Hindlimb muscle (tissue), 1 donor: ENCODE measurements at places on chromosomes 5 and 9.

DNA sequence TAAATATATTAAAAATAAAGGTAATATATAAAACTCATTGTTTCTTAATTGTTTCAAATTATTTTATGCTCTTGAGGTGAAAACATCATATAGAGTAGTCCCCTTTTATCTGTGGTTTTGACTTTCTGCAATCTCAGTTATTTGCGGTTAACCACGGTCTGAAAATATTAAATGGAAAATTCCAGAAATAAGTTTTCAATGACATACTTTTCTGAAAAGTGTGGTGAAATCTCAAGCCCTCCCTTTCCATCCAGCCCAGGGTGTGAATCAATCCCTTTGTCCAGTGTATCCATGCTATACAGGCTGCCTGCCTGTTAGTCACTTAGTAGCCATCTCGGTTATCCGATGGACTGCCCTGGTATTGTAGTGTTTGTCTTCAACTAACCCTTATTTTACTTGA lies 546.7 kb upstream of the DMAC1 start:
- no peak for DNase-seq

DNA sequence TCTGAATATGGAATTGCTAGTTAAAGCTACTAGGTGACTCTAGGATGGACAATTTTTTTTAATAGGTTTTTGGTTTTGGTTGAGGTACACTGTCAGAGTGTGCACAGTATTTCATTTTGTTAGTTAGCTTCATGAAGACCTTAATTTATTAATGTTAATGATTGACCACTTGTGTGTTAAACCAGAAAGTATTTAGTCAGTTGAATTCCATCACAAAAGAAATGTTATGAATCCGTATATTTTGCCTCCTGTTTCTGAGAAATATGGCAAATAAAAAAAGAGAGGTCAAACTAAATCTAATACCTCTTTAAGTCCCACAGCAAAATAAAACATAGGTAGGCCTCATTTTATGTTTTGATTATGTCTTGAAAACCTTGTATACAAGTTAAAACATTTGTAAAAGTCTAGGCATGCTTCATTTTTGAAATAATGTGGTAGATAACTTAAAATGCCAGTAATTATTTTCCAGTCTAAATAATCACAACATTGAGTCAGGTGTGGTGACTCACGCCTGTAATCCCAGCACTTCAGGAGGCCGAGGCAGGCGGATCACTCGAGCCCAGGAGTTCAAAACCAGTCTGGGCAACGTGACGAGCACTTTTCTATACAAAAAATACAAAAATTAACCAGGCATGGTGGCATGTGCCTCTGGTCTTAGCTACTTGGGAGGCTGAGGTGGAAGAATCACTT lies 50.8 kb downstream of the ITGA1 start:
- no peak for DNase-seq

GRCh38 chr5:125470280-125470902 lies 724.0 kb upstream of the ZNF608 start:
- DNase-seq = no peak

DNA sequence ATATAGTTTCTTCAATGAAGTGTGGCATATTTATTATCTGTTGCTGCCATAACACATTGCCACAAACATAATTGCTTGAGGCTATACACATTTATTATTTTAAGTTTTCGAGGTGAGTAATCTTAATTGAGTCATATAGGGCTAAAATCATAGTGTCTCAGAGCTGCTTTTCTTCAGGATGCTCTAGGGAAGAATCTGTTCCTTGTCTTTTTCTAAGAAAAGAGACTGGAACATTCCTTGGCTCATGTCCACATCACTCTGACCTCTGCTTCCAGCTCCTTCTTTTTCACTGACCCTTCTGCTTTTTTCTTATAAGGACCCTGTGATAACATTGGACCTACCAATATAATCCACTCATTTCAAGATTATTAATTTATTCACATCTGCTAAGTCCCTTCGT lies 632.4 kb upstream of the TYRP1 start:
- no peak for DNase-seq

DNA sequence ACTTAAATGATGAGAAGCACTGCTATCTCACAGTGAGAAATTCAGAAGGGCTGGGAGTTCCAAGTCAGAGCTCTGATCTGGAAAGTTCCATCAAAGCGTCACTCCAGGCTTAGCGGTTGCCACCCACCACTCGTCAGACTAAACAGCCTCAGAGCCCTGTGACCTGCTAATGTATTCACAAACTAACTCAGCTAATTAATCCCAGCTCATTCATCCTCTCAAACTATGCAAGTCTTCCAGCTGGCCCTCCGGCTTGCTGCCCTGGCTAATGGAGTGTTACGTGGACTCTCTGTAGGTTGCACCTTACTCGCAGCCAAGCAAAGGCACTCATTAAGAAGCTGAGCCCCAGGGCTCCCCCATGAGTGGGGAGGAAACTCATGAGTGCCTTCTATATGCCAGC lies 82.2 kb upstream of the GABRP start:
- no peak for DNase-seq

- DNase-seq = no peak
Observed at GRCh38 chr5:125536582-125536981, 790.1 kb upstream of the ZNF608 start.

- DNase-seq = no peak
Observed at GRCh38 chr9:130626249-130626996, 38.0 kb upstream of the PRDM12 start.

DNA sequence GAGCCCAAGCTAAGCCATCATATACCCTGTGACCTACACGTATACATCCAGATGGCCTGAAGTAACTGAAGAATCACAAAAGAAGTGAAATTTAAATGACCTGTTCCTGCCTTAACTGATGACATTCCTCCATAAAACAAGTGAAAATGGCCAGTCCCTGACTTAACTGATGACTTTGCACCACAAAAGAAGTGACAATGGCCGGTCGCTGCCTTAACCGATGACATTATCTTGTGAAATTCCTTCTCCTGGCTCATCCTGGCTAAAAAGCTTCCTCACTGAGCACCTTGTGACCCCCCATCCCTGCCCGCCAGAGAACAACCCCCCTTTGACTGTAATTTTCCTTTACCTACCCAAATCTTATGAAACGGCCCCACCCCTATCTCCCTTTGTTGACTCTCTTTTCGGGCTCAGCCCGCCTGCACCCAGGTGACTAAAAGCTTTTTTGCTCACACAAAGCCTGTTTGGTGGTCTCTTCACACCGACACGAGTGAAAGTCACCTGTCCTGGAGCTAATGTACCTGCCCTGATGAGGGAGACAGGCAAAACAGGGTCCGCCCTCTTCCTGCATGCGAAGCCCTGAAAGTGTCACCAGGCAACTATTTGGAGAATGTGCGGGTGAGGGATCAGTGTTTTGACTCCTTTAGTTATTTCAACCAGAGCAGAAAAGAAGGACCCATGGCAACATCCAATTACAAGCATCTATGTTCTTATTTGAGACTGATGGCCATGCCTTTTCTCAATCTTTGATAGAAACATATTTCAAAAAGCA lies 266.1 kb downstream of the SMARCA2 start:
- no peak for DNase-seq

DNA sequence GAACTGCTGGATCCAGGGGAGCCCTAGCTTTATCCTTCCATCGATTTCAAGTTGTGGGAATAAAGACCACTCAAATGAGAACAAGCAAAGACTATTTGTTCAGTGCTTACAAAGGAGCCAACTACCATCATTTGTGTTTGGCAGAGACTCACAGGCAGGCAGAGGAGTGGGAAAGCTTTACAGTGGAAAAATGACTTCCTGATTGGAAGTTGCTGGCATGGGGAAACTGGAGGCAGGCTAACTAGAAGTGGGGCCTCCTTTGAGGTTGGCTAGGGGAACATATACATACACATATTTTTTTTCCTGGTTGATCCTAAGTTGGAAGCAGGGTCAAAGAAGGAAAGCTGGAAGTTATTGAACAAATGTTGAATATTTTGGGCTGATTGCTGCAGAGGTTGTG lies 121.7 kb downstream of the ACTBL2 start:
- no peak for DNase-seq

DNA sequence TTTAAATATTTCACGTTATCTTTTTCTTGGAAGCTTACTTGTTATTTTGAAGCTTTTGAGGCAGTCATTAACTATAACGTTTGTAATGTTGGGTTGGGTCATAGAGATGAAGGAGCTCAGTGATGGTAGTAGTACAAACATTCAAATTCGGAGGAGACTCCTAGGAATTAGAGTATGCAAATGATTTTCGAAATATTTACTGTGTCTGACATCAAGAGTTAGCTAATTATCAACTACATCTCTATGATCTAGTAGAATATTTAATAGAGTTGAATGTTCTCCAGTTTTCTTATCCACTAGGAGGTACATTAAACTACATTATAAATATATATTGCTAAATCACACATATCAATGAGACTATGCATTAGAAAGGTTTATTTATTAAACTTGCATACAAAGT lies 28.8 kb upstream of the C5orf24 start:
- no peak for DNase-seq

- no peak for DNase-seq
Observed at GRCh38 chr5:74963407-74963806, 89.0 kb downstream of the GCNT4 start.

GRCh38 chr5:106072208-106072607 lies 1598.5 kb downstream of the EFNA5 start:
- no peak for DNase-seq

DNA sequence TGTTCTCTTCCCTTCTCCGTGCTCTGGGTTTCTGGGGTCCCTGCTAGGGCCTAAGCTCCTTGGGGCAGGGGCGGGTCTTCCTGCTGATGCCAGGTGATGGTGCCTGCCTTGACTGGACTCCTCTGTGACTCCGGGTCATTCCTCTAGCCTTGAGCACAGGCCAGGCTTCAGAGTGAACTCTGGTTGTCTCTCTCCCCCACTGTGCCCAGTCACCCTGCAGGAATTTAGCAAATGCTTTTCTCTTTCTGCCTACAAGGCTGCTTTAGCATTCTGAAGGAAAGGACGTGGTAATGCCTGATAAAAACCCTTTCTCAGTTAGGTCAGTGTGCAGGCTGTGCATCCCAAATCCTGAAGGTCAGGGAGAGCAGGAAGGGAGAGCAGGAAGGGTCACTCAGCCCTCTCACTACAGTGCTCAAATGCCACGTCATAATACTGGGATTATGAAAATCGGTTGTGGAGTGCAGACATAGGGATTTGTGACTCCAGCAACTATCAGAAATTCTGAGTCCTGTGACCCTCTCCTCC lies 2.7 kb downstream of the CXCL14 start:
- DNase-seq = no peak

GRCh38 chr5:26807231-26808199 lies 230.9 kb downstream of the CDH9 start:
- DNase-seq = no peak

GRCh38 chr5:151348789-151349188 lies 1.4 kb upstream of the SLC36A2 start:
- no peak for DNase-seq

DNA sequence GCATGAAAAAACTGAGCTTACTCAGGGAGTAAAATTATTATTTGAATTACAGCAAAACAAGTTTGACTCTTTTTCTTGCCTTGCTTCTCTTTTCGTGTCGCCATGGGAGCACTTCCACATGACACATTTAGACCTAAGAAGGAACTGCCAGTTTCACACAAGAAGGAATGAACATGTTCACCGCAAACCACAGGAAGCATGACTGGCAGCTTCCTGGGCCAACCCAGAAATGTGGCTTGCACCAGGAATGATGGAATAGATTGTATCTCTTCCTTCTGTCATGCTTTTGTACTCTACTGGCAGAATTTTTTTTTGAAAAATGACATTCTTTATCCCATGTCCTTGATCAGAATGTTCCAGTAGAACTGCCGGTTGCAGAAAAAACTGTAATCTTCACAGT lies 32.9 kb upstream of the MAN2A1 start:
- peak; percentile 44 for DNase-seq

- DNase-seq = no peak
Observed at GRCh38 chr5:13378091-13378490, 566.4 kb downstream of the DNAH5 start.

DNA sequence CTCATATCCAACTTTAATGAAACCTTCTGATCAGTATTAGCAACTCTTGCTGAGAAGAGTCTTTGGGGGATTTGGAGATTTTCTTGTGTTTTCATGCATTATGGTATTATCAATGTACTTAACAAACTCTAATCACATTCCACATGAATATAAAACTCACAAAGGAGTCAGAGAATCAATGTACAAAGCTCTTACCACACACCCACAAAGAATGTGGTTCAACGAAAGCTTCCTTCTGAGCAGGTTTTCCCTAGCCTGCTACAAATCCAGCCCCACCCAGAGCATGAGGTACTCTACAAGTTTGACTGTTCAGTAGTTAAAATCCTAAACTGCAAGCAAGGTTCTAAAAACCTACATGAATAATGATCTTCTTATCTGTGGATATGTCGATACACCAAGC lies 210.1 kb downstream of the TARS1 start:
- DNase-seq = no peak

DNA sequence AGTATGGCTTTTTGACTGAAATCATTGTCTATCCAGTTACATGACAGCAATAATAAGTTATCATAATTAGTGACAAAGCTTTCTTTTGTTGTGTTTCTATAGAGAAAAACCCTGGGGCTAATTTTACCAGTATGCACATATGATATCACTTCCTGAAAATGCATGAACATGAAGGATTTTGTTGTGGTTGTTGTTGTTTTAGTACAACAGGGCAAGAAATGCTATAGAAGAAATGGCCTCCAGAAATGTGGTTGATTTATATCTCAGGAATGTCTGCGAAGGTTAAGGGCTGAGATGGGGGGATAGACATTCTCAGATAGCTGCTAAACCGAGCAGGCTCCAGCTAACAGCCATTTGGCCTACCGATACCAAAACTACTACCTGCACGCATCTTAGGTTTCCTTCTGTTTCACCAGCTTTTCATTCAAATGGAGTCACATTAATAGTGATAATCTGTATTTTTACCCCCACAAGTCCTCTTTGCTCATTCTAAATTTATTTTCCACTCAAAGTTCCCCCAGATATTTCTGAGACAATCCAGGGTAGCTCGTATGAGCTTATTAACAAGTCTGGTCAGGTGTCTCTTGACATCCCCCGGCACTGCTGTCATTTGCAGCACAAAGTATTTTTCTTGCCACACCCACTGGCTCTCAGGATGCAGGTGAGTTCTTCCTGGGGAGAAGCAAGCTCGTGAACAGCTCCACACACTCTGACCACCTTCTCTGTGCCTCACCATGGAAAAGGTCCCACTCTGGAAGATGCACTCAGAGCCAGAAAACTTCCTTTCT lies 232.4 kb upstream of the GAS1 start:
- no peak for DNase-seq

- no peak for DNase-seq
Observed at GRCh38 chr5:80185095-80185494, 70.8 kb downstream of the SERINC5 start.
